ENCODE measurements at places on chromosomes 4 and X. TPM values are rescaled to one million over a fixed set of nuclear protein-coding genes. Genes with fewer than 3 reads are reported as not detected.

- H3K36me3 ChIP-seq, result no peaks in the 10 kb centered on the region
- no peak for DNase-seq
- no peaks in the 10 kb centered on the region for H3K4me1 ChIP-seq
- H3K27ac ChIP-seq, result no peak overlapping the region
- H3K4me3 ChIP-seq, result no peak overlapping the region
- no peaks in the 10 kb centered on the region for H3K27me3 ChIP-seq
Observed at GRCh38 chr4:100461807-100462605, 55.8 kb downstream of the EMCN start.

GRCh38 chr4:113757486-113757885 lies 4.1 kb downstream of the CAMK2D start:
- H3K4me3 ChIP-seq, result no peak overlapping the region
- DNase-seq, result no peak
- no peaks in the 10 kb centered on the region for H3K36me3 ChIP-seq
- H3K4me1 ChIP-seq, result peaks cover 69% of the 10 kb centered on the region
- H3K27me3 ChIP-seq, result no peaks in the 10 kb centered on the region

DNA sequence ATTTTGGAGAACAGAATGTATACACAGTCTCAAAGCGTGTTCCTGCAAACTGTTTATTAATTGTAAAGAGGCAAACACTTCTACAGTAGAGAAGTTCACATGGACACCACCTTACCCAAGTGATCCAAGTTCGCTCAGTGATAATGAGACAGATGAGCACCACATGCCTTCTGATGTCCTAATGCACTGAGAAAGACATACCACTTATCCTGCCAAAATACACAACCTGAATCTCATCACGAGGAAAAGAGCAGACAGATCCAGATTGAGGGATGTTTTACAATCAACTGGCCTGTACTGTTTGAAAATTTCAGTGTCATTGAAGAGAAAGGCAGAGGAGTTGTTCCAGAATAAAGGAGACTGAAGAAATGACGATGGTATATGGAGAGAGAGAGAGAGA lies 12.4 kb downstream of the PPEF1 start:
- no peak overlapping the region for H3K4me3 ChIP-seq
- H3K27me3 ChIP-seq, result no peaks in the 10 kb centered on the region
- H3K27ac ChIP-seq, result no peak overlapping the region
- DNase-seq, result no peak
- peaks cover 6% of the 10 kb centered on the region for H3K4me1 ChIP-seq

DNA sequence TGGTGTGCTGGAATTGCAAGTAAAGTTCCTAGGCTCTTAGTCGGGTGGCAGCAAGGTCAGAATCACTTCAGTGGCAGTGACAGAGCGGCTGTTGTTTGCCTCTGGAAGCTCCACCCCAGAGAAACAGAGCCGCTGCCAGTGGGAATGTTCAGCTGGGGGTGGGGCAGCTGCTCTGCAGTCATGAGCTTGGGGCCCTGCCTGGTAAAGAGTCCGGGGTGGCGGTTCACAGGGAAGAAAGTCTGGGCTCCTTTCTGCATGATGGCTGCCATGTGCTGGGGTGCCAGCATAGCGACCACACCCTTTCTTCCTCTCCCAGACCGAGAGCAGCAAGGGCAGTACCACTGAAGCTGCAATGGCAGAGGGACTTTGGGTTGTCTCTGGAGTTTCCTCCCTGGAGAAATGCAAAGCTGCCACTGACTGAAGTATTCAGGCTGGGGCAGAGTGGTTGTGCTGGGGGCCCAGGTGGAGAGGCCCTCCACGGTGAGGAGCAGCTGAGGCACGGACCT lies 108.8 kb upstream of the CENPE start:
- H3K4me1 ChIP-seq, result peaks cover 11% of the 10 kb centered on the region
- no peaks in the 10 kb centered on the region for H3K36me3 ChIP-seq
- H3K27ac ChIP-seq, result no peak overlapping the region

DNA sequence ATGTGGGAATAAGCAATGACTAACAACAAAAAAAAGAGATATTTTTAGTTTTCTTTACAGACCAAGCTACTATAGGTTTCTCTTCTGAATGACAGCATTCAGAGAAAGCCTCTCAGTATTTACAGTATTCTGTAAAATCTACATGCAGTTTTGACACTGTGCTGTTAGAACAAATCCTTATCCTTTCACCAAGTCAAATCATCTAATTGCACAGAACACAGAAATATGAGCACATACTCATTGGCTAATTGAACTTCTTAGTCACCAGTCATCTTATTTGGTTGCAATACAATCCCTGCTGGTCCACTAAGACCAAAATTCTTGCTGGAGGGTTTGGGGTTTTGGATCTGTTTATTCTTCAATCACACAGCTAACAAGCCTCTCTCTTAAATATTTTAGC lies 5.7 kb downstream of the ACOT9 start:
- no peak overlapping the region for H3K27ac ChIP-seq
- no peaks in the 10 kb centered on the region for H3K27me3 ChIP-seq
- H3K36me3 ChIP-seq, result peaks cover 8% of the 10 kb centered on the region
- H3K4me1 ChIP-seq, result no peaks in the 10 kb centered on the region

DNA sequence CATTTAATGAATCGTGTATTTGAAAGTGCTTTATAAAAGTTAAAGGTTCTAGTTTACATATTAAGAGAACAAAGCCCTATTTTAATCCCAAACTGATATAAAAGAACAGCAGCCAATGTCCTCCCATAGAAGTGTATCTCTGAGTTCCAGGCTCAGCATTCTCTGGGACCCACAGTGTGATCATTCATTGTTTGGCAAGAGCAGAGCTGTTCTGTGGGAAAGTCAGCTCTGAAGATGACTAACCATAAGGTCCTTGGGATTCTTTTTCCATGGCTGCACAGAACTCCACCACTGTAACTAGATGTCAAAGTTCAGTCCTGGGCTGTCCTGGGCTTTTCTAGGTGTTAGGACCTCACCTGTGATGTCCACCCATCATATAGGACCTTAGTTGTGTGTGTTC lies 157.0 kb upstream of the TLL1 start:
- DNase-seq, result no peak
- no peaks in the 10 kb centered on the region for H3K36me3 ChIP-seq
- no peak overlapping the region for H3K27ac ChIP-seq
- no peak overlapping the region for H3K4me3 ChIP-seq
- no peaks in the 10 kb centered on the region for H3K27me3 ChIP-seq

- H3K4me1 ChIP-seq, result no peaks in the 10 kb centered on the region
- no peak overlapping the region for H3K27ac ChIP-seq
- DNase-seq, result no peak
- no peak overlapping the region for H3K4me3 ChIP-seq
- H3K27me3 ChIP-seq, result no peaks in the 10 kb centered on the region
- H3K36me3 ChIP-seq, result no peaks in the 10 kb centered on the region
Observed at GRCh38 chr4:130031858-130032257, 935.9 kb downstream of the C4orf33 start.

- DNase-seq, result no peak
- H3K4me3 ChIP-seq, result no peak overlapping the region
- no peaks in the 10 kb centered on the region for H3K36me3 ChIP-seq
- no peaks in the 10 kb centered on the region for H3K4me1 ChIP-seq
Observed at GRCh38 chrX:45842926-45843315, 642.2 kb upstream of the DIPK2B start.

DNA sequence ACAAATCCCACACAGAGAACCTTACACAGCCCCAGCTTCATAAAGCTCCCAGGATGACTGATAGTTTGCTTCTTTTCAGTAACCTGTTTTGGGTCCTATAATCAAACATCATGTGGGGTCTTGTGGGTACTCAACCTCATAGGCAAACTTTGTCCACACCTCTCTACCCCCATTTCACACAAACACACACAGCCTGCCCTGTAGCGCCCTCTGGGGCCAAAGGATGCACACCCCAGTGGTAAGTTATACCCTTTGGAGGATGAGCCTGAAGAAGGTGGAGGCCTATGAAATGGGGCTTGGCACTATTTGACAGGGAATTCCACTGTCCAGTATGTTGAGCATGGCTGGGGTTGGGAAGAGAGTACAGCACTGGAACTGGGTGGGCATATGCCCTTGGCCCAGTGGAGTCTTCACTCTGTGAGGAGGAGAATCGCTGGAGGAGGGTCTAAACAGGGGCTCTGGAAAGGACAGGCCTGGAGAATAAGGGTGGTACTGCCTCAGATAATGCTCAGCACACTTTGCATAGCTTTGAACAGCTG lies 30.5 kb upstream of the COL25A1 start:
- no peaks in the 10 kb centered on the region for H3K27me3 ChIP-seq
- H3K4me1 ChIP-seq, result no peaks in the 10 kb centered on the region
- no peaks in the 10 kb centered on the region for H3K36me3 ChIP-seq
- no peak overlapping the region for H3K27ac ChIP-seq
- DNase-seq, result no peak

GRCh38 chr4:101142259-101142658 lies 205.1 kb downstream of the PPP3CA start:
- H3K27me3 ChIP-seq, result no peaks in the 10 kb centered on the region
- H3K36me3 ChIP-seq, result no peaks in the 10 kb centered on the region
- H3K4me1 ChIP-seq, result no peaks in the 10 kb centered on the region
- no peak for DNase-seq

DNA sequence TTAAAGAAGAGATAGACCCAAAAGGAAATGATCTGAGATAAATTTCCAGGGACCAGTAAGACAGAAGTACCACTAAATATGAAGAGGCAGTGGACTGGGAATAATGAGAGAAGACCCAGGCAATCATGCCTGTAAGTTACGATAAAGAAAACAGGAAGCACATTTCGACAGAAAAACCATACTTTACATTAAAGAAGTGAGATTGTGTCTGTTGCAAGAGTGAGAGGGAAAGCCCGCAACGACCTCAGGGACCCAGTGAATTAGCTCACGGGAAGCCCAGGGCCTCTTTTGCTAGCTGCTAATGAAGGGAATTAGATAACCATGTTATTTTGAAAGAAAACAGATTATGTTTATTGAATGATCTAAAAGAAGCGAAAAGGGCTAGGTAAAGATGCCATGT lies 28.9 kb upstream of the ACSL1 start:
- H3K4me3 ChIP-seq, result no peak overlapping the region
- DNase-seq, result no peak
- no peaks in the 10 kb centered on the region for H3K4me1 ChIP-seq

DNA sequence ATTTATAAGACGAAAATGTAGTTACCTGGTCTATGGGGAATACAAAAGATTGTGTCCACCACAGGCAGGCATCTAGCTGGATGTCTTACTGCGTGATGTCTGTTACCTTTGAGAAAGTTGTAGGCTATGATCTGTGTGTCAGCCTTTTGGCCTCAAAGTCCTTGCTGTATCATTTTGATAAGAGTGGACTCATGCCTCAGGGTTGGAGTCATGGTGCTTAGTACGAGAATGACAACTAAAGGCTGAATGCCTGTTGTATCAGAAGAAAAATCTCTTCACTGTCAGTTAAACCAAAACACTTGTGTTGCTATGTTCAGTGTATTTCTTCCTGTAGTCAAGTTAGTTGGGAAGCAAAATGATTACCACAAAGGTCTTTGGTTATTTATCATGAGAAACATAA lies 226.2 kb downstream of the ARHGAP10 start:
- H3K27ac ChIP-seq, result no peak overlapping the region
- DNase-seq, result no peak
- H3K27me3 ChIP-seq, result no peaks in the 10 kb centered on the region
- H3K4me1 ChIP-seq, result peaks cover 8% of the 10 kb centered on the region

- H3K36me3 ChIP-seq, result peaks cover 18% of the 10 kb centered on the region
- peaks cover 4% of the 10 kb centered on the region for H3K27me3 ChIP-seq
- peak; percentile 86 for DNase-seq
- no peaks in the 10 kb centered on the region for H3K4me1 ChIP-seq
Observed at GRCh38 chrX:69158166-69158980, 6.9 kb downstream of the PJA1 start.

- DNase-seq, result no peak
- H3K4me3 ChIP-seq, result no peak overlapping the region
- no peaks in the 10 kb centered on the region for H3K27me3 ChIP-seq
- peak overlapping the region; percentile 69 for H3K27ac ChIP-seq
Observed at GRCh38 chr4:105587841-105588240, 35.4 kb downstream of the ARHGEF38 start.

DNA sequence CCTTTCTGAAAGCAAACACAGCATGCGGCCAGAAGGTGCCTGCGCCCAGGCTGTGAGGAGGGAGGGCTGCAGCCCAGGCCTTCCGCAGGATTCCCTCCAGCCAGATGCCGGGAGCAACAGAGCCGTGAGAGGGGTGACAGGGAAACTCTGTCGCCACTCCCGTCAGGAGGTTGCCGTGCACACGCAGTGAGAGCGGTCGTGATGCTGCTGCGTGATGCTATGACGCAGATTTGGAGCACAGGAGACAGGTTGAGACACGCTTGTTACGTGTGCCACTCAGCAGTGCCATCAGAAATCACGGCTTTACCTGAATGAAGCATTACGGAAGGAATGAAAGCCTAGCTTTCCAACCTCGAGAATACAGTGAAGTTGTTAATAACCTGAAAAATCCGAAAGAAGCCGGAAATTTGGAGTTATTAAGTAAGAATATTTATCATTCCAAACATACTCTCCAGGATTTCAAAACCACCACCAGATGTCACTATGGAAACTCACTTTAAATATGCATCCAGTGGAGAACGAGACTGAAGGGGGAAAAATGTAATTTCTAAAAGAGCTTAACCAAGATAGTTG lies 54.4 kb downstream of the FAT1 start:
- H3K27me3 ChIP-seq, result no peaks in the 10 kb centered on the region
- no peaks in the 10 kb centered on the region for H3K4me1 ChIP-seq
- peak overlapping the region; percentile 9 for H3K27ac ChIP-seq
- no peaks in the 10 kb centered on the region for H3K36me3 ChIP-seq
- no peak for DNase-seq

DNA sequence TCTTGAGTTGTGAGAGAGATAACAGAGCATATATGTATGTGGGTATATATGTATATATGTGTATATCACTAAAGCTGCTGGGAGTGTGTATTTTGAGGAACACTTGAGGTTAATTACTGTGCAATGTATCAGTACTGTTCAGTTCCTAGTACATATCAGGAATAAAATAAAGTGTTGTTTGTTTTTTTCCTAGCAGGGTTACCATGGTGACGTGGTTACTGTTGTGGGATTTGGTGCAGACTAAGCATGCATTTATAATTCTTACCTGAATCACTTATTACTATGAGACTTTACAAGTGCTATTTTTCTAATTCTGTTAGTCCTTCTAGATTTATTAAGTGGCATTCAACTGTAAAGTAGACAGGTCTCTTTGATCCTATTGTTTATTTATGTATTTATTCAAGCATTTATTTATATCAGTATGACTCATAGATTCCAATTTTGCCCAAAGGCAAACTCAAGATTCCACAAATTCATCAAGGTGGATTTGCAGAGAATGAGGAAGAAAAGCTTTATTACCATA lies 26.9 kb upstream of the BEX4 start:
- H3K27me3 ChIP-seq, result peaks cover 4% of the 10 kb centered on the region
- no peak overlapping the region for H3K4me3 ChIP-seq
- DNase-seq, result no peak
- no peak overlapping the region for H3K27ac ChIP-seq

The PIN4 gene
- total RNA-seq, result 7.2 TPM

The UGT2B7 gene
- not detected for total RNA-seq

The MTNR1A gene
- total RNA-seq, result 0.55 TPM

The CXCL9 gene
- total RNA-seq, result 0.37 TPM

The HMGB3 gene
- 17.6 TPM for total RNA-seq

The RAB39B gene
- 0.72 TPM for total RNA-seq
